ENCODE measurements at places on chromosomes 3 and 15.

DNA sequence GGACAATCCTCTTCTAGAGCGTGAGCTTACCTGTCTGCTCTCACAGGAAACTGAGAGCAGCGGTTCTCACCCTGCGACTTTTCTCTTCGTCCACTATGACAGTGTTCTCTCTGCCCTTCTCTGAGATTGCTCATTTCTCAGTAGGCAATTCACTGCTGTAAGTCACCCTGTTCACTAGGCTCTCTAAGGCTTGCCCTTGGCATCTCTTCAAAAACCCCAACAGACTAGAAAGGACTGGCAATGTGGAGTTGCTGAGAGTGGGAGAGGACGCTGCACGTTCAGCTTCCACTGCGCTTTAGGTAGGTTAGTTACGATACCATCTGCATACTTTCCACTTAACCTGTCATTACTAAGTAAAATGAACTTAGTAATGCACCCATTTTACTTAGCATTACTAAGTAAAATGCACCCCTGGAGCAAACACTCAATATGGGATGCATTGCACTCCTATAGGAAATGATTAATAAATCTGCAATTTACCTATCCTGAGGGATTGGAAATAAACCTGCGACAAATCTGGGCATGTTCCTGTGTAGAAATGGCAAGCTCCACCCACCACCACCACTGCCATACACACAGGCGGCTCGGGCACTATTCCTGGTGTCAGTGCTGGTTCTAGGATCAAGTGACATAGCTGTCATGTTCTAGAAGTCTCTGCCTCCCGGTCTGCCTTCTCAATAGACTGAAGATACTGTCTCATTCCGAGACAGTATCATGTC is 21.4 kb downstream of the XPC start:
- DNase-seq: no peak

- DNase-seq: no peak
These were observed 718.7 kb upstream of the CBLB start for GRCh38 chr3:106587551-106587950.

GRCh38 chr3:79392479-79392878 is 375.3 kb downstream of the ROBO1 start:
- DNase-seq: no peak

DNA sequence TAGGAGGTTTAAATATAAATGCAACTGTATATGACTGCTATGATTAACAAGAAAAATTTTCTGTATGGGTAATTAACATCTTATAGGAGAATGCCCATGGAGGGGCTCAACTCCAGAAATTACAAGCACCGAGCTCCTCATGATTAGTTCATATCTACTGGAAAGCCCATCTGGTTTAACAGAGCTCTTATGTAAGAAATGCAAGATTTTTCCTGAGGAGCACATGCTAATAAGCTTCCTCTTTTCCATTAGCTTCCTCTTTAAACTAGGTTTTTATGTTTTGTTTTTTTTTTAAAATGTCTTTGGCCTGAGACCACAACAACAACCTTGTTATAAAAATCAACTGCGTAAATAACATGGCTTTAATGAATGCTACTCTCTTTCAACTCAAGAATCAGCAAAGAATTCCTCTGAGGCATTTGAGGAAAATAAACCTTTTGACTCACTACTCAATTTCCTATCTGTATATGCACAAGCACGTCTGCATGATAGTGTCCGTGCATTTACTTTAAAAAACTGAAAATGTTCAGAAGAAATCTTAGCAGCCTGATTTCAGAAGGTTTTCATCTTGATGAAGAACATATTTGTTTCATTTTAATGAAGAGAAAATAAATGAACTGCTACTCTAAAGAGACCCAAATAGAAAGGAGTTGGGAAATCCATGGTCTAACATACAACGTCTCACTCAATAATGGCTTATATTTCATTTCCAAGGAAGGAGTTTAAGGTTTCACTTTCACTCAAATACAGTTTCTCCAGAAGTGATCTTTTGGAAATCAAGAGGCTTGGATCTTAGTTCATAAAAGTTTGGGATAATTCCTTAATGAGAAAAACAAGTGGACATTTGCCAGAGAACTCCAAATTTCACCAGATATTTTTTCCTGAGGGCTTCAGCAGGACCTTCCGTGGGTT is 180.8 kb downstream of the KCNAB1 start:
- no peak for DNase-seq

DNA sequence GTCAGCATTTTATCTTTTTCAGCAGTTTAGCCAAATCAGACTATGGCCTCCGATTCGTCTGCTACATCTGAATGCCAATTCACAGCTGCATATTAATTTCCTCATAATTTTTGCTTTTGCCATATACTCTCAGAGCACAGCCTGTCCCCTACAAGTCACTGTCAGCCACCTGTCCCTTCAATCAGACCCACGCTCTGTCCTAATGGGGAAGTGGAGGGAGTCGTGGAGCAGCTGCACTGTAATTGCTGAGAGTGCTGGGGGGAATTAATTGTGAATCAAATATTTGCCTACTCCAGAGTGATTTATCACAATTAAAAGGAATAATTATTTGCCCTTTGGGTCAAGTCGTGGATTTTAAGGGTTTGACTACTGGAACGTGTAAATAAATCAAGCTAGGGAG is 75.5 kb downstream of the EBLN2 start:
- DNase-seq: no peak

DNA sequence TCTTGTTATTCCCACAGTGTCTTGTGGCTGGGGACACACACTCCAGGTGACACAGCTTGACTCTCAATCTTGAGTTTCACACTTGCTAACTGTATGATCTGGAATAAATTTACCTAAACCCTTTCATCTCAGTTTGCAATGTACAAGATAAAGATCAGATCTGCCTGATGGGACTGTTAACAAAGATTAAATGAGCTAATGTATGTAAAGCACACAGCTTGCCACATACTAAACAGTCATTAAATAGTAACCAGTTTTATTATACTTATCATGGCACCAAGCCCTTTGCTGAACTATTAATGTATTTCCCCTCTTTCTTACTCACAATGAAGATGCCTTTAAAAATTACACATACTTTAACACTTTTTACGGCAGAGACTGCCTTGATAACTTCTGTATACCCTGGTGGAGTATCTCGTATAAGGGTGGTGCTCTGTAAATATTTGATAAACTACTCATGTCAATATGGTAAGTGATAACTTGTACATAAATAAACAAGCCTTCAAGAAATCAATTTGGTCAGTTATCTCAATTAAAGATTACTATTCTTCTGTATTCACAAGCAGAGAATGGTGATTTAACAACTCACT is 184.5 kb downstream of the STAG1 start:
- no peak for DNase-seq

DNA sequence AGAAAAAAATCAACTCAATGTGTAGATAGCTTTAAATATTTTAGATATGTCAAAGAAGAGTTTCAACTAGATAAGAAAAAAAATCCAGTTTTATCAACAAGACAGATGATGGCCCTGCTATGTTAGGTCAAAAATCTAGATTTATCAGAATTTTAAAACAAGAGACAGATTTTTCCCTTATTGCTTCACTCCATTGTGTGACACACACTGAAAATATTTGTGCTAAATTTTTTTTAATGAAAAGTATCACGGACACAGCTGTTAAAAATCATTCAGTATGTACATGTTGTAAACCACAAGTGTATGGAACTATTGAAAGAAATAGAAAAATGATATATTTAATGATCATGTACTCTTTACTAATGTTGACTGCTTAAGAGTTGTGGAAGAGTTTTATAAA is 43.6 kb downstream of the FOXB1 start:
- DNase-seq: no peak

GRCh38 chr3:184443364-184443763 is 63.5 kb downstream of the CHRD start:
- no peak for DNase-seq

DNA sequence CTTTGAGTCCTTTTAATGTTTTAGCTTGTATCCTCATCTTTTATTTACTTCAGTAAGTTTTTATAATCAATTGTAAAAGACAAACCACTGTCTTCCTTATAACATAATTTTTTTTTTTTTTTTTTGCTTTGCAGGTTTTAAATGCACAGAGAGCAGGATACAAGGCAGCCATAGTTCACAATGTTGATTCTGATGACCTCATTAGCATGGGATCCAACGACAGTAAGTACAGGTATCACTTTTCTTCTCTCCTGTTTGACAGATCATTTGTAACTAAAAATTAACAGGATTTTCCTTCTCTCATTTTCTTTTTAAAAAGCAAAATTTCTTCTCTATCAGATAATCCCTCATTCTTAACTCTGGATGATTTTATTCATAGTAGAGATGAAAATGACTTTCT is 75.4 kb downstream of the PFN2 start:
- DNase-seq: no peak

GRCh38 chr3:187774185-187774789 is 29.0 kb upstream of the BCL6 start:
- DNase-seq: peak; percentile 13

- DNase-seq: no peak
These were observed 39.9 kb downstream of the SCN5A start for GRCh38 chr3:38609386-38610111.

- DNase-seq: no peak
These were observed 3.0 kb upstream of the KLHL6 start for GRCh38 chr3:183558495-183558894.

DNA sequence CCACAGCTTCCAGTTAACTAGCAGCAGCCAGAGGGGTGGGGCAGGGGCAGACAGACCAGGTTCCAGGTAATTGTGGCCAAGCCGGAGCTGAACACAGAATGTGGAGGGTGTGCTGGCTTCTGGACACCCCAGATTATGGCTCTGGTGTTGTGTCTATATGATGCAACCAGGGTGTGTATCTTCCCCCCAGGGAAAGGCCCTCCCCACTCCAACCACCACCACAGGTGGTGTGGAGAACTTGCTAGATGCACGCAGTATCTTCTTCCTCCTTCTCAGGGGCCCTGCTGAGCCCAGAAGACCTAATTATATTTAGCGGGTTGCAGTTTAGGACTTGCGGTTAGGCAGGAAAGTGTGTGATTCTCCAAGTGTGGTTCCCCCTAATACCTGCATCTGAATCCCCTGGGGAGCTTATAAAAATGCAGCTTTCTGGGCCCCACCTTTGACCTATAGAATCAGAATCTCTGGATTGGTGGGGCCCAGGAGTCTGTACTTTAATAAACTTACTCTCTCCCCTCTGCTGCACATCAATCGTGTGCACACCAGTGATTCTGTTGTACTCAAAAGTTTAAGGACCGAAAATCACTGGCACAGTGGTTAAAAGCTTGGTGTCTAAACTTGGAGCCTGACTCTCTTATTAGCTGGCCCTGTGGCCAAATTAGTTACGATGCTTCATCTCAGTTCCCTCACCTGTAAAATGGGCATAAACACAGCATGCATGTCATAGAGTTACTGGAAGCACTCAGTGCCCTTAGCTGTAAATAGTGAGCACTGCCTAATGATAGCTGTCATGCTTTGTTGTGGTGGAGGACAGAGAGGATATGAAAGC is 379.1 kb upstream of the PROK2 start:
- peak; percentile 8 for DNase-seq

DNA sequence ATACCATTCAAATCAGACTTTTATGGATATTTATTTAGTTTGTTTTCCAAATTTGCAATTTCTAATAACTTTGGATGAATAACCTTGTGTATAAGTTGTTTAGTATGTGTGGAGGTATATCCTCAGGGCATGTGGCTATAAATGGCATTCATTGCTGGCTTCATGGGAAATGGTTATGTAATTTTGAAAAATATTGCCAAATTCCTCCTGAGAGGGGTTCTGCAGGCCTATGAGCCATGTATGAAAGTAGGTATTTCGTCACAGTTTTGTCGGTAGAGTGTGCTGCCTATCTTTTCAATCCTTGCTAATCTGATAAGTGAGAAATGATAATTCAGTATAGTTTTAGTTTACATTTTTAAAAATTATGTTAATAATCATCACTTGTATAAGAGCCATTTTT is 256.4 kb upstream of the ZNF385D start:
- no peak for DNase-seq

- DNase-seq: no peak
These were observed 86.4 kb downstream of the WDR76 start for GRCh38 chr15:43913026-43913780.

GRCh38 chr15:73630921-73631362 is 2.2 kb downstream of the NPTN start:
- no peak for DNase-seq

DNA sequence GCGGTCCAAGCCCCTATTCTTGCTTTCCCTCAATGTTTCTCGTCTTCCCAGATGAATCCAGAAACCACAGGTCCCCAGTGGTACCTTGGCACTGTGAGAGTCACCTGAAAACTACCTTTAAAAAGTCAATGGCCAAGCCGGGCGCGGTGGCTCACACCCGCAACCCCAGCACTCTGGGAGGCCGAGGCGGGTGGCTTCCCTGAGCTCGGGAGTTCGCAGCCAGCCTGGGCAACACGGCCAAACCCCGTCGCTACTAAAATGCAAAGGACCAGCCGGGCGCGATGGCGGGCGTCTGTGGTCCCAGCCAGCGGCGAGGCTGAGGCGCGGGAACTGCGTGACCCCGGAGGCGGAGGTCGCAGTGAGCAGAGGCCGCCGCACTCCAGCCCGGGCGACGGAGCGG is 285.9 kb downstream of the CHL1 start:
- DNase-seq: no peak

GRCh38 chr3:187290503-187290902 is 1.0 kb downstream of the MASP1 start:
- DNase-seq: no peak

- DNase-seq: no peak
These were observed 189.3 kb upstream of the SGO1 start for GRCh38 chr3:20375302-20375701.

- peak; percentile 27 for DNase-seq
These were observed at the start of gene SOX2 for GRCh38 chr3:181711325-181712135. Gene SOX2, plus strand, starts transcription at chr3:181711925. Its CDS starts 436 bp downstream, at chr3:181712361.

DNA sequence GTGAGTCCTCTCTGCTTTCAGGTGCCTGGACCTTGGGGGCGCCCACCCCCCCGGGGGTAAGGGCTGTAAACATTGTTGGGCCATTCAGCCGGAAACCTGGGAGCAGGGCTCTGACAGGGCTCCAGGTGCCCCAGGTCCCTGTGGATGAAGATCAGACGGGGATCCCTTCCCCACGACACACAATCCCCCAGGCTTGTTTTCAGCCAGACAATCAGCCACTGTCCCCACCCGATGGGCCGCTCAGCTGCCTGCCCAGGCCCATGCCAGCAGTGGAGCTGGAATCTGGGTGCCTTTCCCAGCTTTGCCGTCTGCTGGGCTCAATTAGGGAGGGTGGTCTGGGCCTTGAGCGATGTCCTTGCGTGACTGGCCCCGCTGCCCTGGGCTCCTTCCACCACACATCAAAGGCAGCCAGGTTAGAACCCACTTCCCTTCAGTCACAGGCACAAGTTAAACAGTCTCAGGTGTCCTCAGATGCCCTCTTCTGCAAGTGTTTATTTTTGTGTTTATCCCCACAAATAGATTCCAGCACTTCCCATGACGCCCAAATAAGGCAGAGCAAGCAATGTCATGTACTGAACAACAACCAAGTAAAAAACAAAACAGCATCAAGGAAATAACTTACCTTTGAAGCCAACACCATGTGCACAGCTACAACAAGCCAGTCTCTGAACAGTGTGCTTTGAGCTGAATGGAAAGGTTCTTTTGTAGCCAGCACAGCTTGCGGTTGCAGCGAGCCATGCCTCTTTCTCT is 77.0 kb upstream of the ALDH1A3 start:
- no peak for DNase-seq

DNA sequence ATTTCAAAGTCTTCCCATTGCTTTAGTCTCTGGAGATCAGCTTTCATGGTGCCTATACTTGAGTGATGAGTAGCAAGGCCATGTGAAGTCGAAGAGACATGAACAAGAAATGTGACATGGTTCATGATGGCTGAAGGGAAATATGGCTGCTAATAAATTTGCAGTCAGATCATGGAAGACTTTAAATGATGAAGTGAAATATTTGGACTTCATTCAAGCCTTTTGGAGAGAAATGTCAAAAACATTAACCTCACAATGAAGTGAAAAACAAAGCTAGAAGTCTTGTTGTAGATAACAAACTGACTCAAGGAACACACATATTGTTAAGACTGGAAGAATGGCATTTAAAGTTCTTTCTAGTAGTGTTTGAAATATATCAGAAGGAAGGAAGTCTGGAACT is 120.3 kb upstream of the CCDC54 start:
- no peak for DNase-seq
